ENCODE measurements at places on chromosomes 3 and 15.

- no peak for DNase-seq
Measured at GRCh38 chr3:172101107-172101506, 61.7 kb downstream of the FNDC3B start.

DNA sequence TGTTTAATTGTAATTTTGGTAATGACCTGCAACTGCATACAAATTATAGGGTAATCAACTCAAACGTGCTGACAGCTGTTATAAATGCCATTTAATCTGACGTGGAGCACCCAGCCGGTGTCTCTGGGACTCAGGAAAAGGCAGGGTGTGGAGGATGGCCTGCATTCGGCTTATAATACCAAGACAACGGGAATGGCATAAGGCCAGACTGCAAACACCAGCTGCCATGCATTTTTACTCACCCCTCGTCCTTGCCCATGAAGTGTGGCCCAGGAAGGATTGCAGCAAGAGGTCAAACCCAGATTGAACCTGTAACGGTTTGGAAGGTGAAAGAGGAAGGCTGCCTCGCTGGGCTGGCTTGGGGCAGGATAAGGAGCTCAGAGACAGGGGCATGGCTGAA lies 96.4 kb downstream of the WNT7A start:
- DNase-seq: no peak

DNA sequence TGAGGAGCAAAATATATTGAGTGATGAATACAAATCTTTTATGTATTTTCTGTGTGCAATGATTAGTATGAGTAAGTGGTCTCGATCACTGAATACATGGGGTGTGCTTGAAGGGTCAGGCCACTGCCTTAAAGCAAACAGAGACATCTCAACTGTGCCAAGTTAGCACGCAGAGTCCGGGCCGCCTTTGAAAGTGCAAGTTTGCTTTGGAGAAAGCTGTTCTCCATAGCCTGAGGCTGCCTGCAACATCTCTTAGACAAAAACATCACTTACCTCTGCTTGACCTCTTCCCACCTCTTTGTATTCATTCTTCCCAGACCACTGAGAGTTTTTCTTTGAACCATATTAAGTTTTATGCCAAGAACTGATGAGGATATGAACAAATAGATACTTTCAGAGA lies 267.0 kb downstream of the ZBTB20 start:
- DNase-seq: no peak

DNA sequence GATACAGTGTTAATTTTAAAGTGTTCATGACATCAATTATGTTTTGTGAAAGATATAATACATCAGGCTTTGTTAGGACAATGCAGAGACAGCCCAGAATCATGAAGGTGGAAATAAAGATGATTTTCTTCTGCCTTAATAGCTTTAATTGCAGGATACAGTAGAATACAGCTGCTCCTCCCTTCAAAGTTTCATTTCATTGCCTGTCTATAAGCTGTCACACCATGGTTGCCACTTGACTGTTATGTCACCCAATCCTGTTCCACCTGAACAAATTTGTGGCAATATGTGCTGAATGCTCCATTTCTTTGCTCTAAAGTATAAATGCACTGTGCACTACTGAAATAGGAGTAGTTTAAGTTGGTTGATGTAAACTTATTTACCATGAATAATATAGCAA lies 537.8 kb upstream of the ROBO2 start:
- no peak for DNase-seq

DNA sequence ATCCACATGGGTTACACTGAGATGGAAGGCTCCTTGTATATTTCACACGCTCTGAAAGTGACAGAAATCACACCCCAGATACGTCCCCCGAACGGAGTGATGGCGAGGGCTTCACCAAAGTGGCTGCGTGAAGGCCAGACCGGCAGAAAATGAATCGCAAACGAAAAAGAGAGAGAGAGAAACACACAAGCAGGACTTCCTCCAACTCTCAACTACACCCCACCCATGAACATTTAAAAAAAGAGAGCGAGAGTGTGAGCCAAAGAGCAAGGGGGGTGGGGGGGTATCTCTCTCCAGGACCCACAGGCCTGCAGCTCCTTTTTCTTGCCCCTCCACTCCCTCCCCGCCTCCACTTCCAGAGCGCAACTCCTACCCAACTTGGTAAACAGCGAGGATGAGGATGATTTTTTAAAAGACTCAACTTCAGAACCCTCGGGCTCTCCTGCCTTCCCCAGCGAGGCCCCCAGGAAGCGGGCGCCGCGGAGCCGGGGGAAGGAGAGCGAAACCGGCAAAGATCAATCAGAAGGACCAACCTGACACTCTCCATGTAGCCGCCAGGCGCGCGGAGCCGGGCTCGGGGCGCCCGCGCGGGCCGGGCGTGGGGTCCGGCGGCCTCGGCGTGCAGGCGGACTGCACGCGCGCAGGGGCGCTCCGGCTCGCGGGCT lies 519.1 kb downstream of the FOXP1 start:
- peak; percentile 82 for DNase-seq

DNA sequence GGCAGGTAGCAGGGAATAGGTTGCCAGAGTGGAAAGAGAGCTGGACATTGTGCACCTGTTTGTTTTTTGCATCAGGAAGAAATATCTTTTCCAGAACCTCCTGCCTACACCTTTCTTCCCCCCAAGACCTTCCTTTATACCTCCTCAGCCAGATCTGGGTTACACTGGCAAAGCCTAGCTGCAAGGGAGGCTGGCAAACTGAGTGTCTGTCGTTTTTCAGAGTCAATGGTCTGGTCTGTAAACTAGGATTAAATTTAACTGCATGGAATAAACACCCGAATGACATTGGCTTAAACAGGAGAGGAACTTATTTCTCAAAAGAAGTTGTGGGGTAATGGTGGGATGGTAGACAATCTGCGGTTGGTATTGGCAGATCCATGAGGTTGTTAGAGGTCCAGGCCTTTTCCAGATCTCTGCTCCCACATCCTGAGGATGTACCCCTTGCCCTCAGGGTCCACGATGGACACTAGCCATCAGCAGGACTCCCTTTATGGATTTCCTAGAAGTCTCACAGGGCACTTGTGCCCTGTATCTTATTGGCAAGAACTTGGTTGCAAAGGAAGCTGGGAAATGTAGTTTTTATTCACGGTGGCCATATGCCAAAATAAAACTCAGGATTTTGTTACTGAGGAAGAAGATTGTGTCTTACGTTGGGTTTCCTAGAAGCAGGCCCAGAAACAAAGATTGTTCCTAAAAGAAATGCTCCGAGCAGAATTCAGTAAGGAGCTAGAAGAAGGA lies 3.2 kb upstream of the RARRES1 start:
- DNase-seq: no peak

- DNase-seq: no peak
Measured at GRCh38 chr15:89531796-89532537, 35.6 kb upstream of the RHCG start.

DNA sequence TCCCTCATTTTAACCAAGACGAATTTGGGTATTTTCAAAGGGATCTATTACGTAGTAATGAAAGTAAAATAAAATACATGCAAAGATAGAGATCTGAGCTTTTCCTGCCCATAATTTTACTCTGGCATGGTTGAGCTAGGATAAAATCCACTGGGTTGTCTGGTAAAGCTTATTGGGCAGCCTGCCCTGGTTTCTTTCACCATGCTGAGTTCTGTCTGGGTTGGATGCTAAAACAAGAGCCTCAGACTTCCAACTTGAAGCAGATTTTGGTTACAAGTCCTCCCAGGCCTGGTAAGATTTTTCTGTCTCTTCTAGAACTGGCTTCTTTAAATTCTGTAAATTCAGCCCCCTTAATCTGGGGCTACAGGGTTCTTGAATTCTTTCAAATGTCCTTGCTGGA lies 86.8 kb downstream of the SAMMSON start:
- DNase-seq: no peak

DNA sequence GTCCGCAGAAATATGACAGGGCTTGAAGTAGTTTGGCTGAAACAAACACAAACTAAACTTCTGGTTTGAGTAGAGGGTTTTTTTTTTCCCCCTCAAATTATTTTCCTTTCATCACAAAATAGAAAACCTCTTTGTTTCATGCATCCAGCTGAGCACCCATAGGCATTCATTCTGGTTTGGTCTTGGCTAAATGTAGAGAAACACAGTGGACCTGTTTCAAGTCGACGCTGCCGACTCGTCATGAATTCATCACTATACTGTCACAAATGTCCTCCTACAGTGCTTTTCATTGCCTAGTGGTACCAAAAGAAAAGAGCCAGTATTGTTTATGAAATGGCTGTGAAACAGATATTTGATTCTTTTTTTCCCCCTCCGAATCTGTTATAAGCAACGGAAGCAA lies 52.4 kb upstream of the GYG1 start:
- DNase-seq: no peak

DNA sequence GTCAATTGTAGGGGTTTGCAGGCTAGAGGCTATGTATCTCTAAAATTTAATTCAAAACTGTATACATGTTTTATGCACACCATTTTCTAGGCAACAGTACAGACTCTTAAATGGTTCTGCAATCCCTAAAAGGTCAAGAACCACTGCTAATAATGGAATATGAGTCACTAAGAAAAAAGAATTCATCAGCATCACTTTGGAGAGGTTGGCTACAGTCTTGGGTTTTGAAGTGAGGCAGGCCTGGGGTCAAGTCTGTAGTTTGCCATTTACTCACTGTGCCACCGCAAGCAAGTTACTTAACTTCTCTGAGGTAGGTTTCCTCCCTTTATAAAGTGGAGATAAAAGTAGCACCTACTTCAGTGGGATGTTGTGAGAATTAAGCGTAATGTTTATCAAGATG lies 33.7 kb downstream of the THRB start:
- no peak for DNase-seq

DNA sequence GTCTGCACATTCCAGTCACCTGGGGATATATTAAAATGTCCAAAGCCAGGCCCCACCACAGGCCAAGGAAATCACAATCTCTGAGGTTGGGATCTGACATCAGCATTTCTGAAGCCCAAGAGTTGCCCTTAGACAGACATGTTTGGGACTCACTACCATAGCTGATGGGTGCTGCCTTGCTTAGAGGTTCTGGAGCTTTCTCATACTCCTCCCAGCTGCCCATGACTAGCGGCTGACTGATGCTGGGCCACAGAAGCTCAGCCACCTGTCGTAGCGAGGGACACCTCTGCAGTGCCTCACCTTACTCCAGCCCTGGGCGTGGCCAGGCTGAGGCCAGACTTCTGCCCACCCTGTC lies 58.8 kb upstream of the XCR1 start:
- no peak for DNase-seq

GRCh38 chr3:52606373-52607085 lies 70.1 kb downstream of the UQCC5 start:
- DNase-seq: no peak

DNA sequence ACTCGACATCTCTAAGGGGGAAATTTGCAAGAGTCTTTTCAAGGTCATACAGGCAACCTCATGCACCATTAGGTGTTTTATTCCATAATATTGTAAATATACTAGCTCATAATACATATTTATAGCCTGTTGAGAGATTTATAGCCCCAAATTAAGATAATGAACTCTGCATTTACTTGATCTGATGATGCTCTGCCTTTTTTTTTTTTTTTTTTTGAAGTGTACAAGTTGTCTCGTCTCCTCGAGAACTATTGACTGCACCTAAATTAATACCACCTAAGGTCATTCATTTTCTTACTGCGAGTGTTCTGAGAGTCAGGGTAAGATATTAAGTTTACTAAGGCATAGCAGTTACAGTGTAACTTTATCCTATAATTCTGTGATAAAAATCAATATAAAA lies 6.1 kb downstream of the CHRNA5 start:
- no peak for DNase-seq

GRCh38 chr3:115562636-115563267 lies 60.6 kb upstream of the GAP43 start:
- no peak for DNase-seq
